ENCODE measurements at places on chromosomes 2 and 18.
A peak's percentile ranks its signal among the peaks of the same experiment; 100 is the strongest.

DNA sequence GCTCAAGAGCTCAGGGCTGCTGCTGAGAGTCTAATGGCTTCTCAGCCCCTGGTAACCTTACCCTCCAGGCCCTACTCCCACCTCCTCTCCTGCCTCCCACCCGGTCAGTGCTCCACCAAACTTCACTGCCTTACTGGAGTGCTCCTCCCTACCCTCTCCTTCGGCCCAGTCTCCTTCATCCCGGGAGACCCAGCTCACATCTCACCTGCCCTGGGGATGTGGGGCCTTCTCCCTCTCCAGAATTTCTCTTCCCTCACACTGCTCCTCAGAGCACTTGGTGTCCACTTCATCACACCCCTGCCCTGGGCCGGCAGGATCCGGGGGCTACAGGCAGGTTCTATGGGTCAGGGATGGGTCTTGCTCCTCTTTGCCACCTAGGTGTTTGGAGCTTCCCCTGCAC, 21.6 kb downstream of the PTPN18 start:
- no peak for DNase-seq

- peak; percentile 17 for DNase-seq
Measured at GRCh38 chr2:236180831-236181453, 12.8 kb upstream of the GBX2 start.

DNA sequence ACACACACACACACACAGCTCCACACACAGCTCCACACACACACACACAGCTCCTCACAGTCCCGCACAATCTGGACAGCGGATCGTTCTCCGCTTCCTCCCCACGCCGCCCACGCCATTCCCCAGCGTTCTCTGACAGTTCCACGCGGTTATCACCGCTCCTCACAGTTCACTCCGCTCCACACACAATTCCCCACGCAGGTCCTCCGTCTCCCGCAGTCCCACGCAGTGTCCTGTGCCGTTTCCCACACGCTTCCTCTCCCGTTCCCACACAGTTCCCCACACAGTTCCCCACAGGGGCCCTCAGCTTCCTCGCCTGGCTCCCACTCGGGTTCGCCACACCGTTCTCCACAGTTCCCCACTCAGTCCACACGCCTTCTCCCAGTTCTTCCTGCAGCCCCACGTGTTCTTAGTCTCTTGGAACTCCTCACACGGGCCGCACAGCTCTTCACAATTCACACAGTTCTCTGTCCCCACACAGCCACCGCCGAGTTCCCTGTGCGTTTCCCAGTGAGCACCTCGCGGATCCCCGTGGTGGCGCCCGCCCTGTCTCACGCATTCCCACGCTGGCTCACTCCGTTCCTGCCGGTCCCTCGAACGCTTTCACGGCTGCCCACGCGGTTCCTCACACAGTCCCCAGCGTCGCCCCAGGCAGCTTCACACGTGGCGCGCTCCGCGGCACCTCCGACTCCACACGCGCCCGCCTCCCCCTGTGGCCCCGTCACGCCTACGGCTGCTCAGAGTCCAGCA, 38.4 kb downstream of the KIF1A start:
- no peak for DNase-seq

DNA sequence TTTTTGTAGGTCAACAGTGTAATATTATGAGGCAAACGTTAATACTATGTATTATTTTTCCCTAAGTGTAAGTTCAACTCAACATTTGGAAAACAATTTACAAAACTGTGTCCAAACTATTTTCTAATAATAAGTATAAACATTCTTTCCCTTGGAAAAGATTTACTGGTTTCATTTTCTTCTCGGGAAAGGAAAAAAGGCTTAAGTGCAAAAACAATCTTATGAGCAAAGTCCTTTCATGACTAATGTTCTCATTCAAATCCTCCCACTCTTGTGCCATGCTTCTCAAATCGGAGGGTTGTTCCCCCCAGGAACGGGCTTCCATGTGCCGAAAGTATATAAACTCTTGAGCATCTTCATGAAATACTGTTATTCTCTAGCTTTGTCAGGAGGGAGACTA, 19.8 kb upstream of the L3MBTL4 start:
- no peak for DNase-seq

DNA sequence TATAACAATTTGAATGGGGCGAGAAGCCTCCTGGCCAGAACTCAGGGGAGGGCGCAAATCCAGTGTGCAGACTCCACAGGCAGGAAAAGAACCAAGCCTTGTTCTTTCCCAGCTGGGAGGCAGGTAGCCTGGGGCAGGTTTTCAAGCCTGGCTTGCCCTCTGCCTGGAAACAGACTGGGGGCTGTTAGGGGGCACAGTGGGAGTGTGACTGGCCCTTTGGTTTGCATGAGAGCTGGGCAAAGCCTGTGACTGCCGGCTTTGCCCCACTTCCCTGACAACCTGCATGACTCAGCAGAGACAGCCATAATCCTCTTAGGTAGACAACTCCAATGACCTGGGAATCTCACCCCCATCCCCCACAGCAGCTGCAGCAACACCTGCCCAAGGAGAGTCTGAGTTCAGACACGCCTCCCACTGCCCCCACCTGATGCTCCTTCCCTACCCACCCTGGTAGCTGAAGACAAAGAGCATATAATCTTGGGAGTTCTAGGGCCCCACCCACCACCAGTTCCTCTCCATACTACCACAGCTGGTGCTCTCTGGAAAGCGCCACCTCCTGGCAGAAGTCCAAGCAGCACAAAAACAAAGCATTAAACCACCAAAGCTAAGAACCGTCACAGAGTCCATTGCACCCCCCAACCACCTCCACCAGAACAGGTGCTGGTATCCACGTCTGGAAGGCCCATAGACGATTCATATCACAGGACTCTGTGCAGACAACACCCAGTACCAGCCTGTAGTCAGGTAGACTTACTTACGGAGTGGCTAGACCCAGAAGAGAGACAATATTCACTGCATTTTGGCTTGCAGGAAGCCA, 402.5 kb downstream of the STK39 start:
- no peak for DNase-seq

- DNase-seq: no peak
Measured at GRCh38 chr2:55401124-55401523, 18.5 kb downstream of the CCDC88A start.

DNA sequence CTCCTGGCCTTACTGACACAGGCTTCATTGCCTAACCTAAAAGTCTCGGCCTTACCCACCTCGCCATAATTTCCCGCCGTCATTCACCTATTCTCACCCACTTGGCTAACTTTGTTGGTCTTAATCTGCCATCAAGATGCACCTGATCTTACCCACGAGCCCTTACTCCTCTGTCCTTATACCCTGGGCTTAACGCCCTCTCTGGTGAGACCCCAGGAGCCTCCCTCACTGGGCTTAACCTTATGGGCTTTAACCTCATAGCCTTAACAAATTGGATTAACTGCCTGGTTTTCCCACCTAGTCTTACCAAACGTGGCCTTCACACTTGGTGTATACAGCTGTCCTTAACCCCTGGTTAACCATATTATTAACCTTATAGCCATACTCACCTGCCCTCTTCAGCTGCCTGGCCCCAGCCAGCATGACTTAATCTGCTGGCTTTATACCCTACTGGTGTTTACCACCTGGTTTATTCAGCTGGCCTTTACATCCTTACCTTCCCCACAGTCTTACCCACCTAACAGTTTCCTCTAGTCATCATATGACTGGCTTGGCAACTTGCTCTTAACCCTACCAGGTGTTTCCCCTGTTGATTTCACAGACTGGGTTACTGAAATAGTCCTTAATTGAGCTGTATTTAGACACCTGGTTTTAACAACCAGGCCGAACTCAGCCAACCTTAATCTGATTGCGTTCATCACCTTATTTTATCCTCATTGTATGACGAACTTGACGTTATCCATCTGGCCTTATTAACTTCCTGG, 132.0 kb upstream of the ZSWIM2 start:
- no peak for DNase-seq

GRCh38 chr2:233252227-233252626, 754 bp downstream of the ATG16L1 start:
- DNase-seq: no peak

- no peak for DNase-seq
Measured at GRCh38 chr2:65464604-65465003, 32.2 kb upstream of the SPRED2 start.

DNA sequence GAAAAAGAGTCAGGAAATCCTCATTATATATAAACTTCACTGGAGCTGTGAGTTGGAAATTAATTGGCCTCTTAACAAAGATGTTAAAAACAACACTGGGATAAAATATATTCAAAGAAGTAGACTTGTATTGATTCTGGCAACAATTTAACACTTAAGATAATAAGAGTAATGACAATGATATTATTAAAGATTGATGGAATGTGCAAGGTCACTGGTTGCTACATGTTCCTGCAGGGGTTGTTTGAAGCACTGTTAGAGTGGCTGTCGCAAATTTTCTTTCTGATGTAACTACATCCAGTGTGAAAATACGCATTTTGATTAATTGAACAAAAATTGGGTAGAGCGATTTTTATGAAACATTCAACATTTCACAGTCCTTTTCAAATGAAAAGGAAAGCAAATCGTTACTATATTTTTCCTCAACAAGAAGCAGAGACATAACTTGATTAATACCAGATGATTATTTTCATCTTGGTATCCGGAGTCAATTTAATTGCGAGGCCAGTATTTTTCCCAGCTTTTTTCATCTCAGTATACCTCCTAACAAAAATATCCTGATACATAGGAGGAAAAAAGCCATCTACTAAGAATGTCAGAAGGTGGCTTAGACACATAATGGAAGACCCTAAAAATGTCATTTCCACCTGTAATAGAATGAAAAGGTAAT, 6.1 kb downstream of the PTGR3 start:
- DNase-seq: no peak

GRCh38 chr2:8657423-8658062, 24.3 kb upstream of the ID2 start:
- no peak for DNase-seq

GRCh38 chr2:149732001-149732685, 144.6 kb upstream of the MMADHC start:
- no peak for DNase-seq

DNA sequence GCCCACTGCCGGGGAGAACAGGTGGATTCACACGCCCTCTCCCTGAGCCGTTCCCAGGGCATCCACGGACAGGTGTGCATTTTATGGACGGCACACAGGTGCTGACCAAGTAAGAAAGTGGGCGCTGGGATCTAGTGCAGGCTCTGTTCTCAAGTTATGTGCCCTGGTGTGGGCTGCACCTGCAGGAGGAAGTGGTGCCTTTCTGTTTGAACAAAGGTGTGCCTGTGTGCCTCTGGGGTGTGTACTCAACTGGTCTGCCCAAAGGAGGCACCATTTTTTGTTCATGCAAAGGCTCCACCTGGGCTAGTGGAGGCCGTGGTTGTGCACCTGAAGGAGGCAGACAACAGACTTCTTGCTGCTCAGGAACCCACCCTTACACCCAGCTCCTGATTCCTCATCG, 88.2 kb upstream of the HK2 start:
- no peak for DNase-seq

DNA sequence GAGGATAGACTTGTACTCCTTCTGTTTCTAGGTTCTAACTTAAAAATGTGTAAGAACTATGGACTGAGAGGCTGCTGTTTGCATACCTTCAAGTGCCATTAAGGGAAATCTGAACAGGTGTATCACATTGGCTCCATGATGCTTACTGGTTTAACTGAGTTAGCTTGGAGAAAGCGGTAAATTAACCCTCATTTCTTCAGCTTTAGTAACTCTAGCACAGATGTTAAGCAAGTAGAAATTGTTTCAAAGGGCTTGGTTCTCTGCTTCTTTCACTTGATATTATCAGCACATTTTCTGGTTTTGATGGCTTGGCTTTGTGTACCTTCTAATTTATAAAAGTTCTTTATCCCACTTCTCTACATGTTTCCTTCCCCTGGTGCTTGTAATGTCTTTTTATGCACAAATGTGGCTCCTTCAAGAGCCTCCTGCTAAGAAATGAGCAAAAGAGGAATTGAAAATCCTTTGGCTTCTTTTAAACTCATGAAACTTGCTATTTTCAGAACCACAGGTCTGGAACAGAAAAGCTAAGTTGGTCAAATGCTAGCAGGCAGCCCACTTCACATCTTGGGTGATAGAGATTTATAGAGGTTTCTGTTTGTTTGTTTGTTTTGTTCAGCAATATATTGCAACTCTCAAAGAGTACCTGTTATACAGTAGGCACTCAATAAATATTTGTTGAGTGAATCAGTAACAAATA, 249.9 kb upstream of the THUMPD2 start:
- no peak for DNase-seq

GRCh38 chr18:63832470-63832869, 55.0 kb upstream of the SERPINB2 start:
- no peak for DNase-seq

GRCh38 chr2:214679736-214680135, 129.7 kb downstream of the BARD1 start:
- DNase-seq: no peak

DNA sequence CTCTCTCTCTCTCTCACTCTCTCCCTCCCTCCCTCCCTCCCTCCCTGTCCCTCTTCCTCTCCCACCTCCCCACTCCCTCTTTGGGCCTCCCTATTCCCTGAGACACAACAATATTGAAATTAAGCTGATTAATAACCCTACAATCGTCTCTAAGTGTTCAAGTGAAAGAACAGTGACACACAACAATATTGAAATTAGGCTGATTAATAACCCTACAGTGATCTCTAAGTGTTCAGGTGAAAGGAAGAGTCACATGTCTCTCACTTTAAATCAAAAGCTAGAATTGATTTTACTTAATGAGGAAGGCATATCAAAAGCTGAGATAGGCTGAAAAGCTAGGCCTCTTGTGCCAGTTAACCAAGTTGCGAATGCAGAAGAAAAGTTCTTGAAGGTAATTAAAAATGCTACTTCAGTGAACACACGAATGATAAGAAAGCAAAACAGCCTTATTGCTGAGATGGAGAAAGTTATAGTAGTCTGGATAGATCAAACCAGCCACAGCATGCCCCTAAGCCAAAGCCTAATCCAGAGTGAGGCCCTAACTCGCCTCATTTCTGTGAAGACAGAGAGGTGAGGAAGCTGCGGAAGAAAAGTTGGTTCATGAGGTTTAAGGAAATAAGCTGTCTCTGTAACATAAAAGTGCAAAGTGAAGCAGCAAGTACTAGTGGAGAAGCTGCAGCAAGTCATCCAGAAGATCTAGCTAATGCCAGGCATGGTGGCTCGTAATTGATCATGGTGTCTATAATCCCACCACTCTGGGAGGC, 21.3 kb downstream of the MALT1 start:
- DNase-seq: no peak

DNA sequence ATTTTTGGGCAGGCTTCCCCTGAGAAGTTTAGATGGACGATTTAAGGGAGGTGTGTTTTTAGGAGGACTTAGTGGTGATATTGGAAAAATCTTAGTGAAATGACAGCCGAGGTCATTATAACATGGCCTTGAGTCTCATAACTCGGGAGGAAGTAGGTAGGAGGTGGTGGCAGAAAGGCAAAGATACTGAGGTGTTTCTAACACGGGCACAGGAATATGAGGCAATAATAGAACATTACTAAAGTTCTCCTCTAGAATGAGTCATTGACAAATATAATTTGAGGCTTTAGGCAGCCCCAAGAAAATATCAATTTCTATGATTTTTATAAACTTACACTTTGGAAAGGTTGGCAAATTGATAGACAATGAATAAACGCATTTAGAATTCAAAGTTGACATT, 146.1 kb upstream of the ZEB2 start:
- DNase-seq: no peak
